ENCODE measurements at places on chromosomes 2 and 18.

DNA sequence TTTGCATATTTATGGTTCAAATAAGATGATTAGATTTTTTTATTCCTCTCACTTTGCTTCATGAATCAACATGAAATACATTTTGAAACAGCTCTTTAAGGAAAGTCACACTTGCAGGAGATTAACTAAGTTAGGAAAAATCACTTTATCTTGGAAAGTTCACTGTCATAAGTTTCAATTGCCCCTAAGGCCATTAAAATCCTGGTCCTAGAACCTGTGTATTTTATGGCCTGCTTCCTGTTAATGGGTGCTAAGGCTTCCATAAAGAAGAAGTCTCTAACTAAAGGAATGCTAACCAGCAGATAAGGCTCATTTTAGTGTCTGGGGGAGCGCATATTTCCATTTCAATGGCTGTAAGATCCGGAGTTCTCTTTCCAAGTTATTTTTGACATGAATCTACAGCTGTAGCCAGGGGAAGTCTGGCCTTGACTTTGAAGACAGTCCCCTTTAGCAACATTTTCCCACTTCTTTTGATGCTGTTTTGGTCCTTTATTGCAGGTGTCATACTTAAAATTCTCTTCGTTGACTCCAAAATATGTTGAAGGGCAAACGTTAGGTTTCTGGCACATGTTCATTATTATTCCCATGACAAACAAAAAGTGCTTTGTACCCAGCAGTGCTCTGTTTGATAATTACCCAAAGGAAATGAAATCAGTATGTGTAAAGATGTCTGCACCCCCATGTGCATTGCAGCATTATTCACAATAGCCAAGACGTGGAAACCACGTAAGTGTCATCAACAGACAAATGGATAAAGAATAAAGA lies 34.4 kb upstream of the SH3BP4 start:
- no peaks in the 10 kb centered on the region for H3K4me1 ChIP-seq
- no peak for DNase-seq
- no peaks in the 10 kb centered on the region for H3K36me3 ChIP-seq
- no peak overlapping the region for H3K27ac ChIP-seq
- H3K27me3 ChIP-seq = peaks cover 2% of the 10 kb centered on the region

- DNase-seq = no peak
- H3K36me3 ChIP-seq = no peaks in the 10 kb centered on the region
- H3K4me1 ChIP-seq = peaks cover 8% of the 10 kb centered on the region
- no peak overlapping the region for H3K27ac ChIP-seq
- peaks cover 2% of the 10 kb centered on the region for H3K27me3 ChIP-seq
These were observed 119.7 kb upstream of the KLF7 start for GRCh38 chr2:207285473-207285815.

GRCh38 chr2:66698576-66699239 lies 263.8 kb downstream of the MEIS1 start:
- no peaks in the 10 kb centered on the region for H3K27me3 ChIP-seq
- no peak overlapping the region for H3K27ac ChIP-seq
- no peak overlapping the region for H3K4me3 ChIP-seq
- DNase-seq = no peak

DNA sequence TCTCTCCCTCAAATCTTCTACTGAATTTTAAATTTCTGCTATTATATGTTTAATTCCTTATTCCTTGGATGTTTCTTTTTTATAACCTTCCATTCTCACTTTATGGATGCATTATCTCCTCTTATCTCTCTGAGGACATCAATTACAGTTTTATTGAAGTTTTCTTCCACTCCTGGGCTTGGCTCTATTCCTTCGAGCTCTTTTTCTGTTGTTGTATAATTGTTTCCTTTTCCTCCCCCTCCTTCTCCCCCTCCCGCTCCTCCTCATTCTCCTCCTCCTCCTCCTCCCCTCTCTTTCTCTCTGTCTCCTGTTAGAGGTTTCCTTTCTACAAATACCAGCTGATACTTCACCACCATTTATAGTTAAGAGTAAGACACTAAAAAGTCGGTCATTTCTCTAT lies 209.8 kb downstream of the ZBTB7C start:
- DNase-seq = no peak
- H3K27me3 ChIP-seq = peaks cover 25% of the 10 kb centered on the region
- no peaks in the 10 kb centered on the region for H3K4me1 ChIP-seq
- no peak overlapping the region for H3K27ac ChIP-seq

DNA sequence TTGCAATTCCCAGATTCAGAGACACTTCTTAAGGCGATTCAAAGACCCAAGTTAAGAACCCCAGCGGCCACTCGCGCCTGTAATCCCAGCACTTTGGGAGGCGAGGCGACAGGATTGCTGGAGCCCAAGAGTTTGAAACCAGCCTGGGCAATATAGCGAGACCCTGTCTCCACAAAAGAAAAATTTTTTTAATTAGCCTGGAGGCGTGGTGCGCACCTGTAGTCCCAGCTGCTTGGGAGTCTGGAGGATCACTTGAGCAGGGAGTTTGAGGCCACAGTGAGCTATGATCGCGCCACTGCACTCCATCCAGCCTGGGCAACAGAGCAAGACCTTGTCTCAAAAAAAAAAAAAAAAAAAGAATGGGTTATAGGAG lies 585 bp upstream of the ANAPC1 start:
- H3K36me3 ChIP-seq = peaks cover 15% of the 10 kb centered on the region
- peak overlapping the region; percentile 92 for H3K4me3 ChIP-seq

DNA sequence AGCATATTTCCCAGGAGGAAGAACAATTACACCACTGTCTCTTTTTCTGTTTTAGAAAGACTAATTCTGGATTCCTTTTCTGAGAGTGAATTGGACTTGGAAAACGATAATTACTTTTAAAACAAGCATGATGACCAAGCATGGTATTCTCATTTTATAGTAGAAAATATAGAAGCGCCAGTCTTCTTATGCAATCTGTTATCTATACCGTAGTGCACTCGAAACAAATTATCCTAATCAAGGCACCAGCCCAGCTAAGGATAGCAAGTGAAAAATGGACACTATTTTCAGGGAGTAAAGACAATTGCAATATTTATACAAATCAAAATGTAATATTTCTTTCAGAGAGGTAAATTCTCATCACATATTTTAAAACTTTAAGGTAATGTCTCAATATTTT lies 892.1 kb upstream of the POU3F3 start:
- no peaks in the 10 kb centered on the region for H3K4me1 ChIP-seq
- H3K36me3 ChIP-seq = no peaks in the 10 kb centered on the region
- no peaks in the 10 kb centered on the region for H3K27me3 ChIP-seq
- DNase-seq = no peak

DNA sequence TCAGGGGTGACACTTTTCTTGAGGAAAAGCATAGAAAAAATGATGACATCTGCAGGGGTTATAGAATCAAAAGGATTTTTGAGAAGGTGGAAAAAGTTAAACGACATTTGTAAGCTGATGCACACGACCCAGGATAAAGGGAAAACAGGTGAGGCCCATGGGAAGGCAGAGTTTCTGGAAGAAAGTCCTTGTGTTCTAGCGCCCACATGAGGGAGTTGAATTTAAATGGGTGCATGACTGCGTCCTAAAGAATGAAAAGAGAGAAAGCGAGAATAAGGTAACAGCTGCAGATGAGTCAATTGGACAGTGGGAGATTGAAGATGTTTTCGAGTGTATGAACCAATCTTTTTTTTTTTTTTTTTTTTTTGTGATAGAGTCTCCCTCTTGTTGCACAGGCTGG lies 158.1 kb downstream of the GALR1 start:
- no peak overlapping the region for H3K27ac ChIP-seq
- no peaks in the 10 kb centered on the region for H3K36me3 ChIP-seq
- DNase-seq = no peak
- H3K4me3 ChIP-seq = no peak overlapping the region

DNA sequence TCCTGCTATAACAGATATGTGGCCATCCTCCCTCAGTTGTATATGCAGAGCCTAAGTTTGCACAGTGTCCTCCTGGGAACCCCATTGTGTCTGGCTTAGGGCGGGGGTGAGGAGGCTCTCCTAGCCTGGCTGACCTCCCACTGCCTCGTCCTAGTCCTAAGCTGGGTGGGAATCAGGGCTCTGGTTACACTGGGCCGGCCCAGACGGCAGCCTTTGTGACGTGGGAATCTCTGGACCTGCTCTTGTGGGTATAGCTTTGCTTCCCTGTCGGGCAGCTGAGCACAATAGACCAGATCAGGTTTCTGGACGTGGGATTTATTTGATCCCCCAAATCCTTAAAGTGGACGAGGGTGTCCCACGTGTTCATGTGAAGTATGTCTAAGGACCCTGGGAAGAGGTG lies 2.9 kb downstream of the ACKR3 start:
- no peaks in the 10 kb centered on the region for H3K36me3 ChIP-seq
- no peak overlapping the region for H3K27ac ChIP-seq
- no peak for DNase-seq
- no peaks in the 10 kb centered on the region for H3K27me3 ChIP-seq
- H3K4me1 ChIP-seq = peaks cover 40% of the 10 kb centered on the region

- H3K4me3 ChIP-seq = peak overlapping the region; percentile 79
- peaks cover 54% of the 10 kb centered on the region for H3K4me1 ChIP-seq
- peak overlapping the region; percentile 94 for H3K27ac ChIP-seq
- DNase-seq = no peak
These were observed 54.8 kb downstream of the CDC42EP3 start for GRCh38 chr2:37616677-37617005.

- H3K4me1 ChIP-seq = no peaks in the 10 kb centered on the region
- no peak overlapping the region for H3K27ac ChIP-seq
- no peaks in the 10 kb centered on the region for H3K36me3 ChIP-seq
- no peak overlapping the region for H3K4me3 ChIP-seq
These were observed 8.5 kb upstream of the ETAA1 start for GRCh38 chr2:67388680-67389079.

DNA sequence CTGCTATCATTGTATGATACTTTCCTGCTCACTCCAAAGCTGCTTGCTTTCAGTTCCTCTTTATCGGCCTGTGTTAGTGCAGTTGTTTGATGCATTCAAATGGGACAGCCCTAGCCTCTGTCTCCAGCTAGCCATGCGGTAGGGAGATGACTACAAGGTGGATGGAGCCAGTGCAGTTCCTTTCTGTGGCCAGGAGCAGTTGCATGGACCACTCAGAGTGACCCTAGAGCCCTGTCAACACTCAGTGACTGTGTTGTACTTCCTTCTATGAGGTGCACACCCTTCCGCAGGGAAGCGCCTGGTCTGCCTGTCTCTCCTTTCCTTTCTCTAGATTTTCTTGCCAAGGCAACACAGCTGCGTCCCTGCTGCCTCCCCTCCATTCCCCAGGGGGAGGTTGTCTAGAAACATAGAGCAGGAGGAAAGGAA lies 33.8 kb downstream of the KCNS3 start:
- no peak overlapping the region for H3K27ac ChIP-seq
- H3K36me3 ChIP-seq = no peaks in the 10 kb centered on the region
- no peak for DNase-seq
- H3K4me3 ChIP-seq = no peak overlapping the region
- H3K27me3 ChIP-seq = peaks cover 17% of the 10 kb centered on the region

- no peaks in the 10 kb centered on the region for H3K27me3 ChIP-seq
- peaks cover 9% of the 10 kb centered on the region for H3K4me1 ChIP-seq
- no peak for DNase-seq
- no peaks in the 10 kb centered on the region for H3K36me3 ChIP-seq
- no peak overlapping the region for H3K27ac ChIP-seq
- no peak overlapping the region for H3K4me3 ChIP-seq
These were observed 154.5 kb downstream of the AGPS start for GRCh38 chr2:177547122-177547521.

DNA sequence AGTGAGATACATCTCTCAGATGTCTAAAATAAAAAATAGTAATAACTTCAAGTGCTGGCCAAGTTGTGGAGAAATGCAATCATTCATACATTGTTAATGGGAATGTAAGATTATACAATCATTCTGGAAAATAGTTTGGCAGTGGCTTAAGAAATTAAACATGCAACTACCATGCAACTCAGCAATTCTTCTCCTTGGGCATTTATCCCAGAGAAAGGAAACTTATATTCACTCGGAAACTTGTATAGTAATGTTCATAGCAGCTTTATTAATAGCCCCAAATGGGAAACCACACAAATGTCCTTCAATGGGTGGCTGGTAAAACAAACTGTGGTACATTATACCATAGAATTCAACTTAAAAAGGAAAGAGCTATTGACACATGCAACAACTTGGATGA lies 274.0 kb upstream of the SPRED2 start:
- H3K36me3 ChIP-seq = no peaks in the 10 kb centered on the region
- DNase-seq = no peak
- peaks cover 25% of the 10 kb centered on the region for H3K27me3 ChIP-seq
- H3K4me3 ChIP-seq = no peak overlapping the region

- peaks cover 11% of the 10 kb centered on the region for H3K36me3 ChIP-seq
- H3K27me3 ChIP-seq = no peaks in the 10 kb centered on the region
- H3K4me3 ChIP-seq = no peak overlapping the region
- peaks cover 5% of the 10 kb centered on the region for H3K4me1 ChIP-seq
- H3K27ac ChIP-seq = no peak overlapping the region
These were observed 135.3 kb downstream of the CTIF start for GRCh38 chr18:48673853-48674721.

DNA sequence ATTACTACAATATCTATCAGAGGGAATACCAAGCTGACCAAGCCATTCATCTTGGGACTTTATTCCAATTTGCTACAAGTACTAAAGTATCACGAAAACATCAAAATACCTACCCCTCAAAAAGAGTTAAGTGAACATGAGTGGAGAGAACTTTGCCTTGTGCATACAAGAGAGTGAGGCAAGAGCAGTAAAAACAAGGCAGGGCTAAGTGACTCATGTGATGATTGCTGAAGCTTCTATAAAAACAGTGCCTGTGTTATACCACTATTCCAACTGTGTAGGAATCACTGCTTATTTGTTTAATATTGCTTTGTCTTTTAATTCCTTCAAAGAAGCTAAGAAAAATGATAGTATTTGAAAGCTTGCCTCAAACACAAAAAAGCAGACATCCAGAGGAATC lies 61.2 kb downstream of the FARSB start:
- DNase-seq = no peak
- H3K4me1 ChIP-seq = no peaks in the 10 kb centered on the region
- H3K27me3 ChIP-seq = no peaks in the 10 kb centered on the region
- H3K4me3 ChIP-seq = no peak overlapping the region
- no peak overlapping the region for H3K27ac ChIP-seq

GRCh38 chr18:41553716-41554115 lies 401.3 kb upstream of the PIK3C3 start:
- no peaks in the 10 kb centered on the region for H3K36me3 ChIP-seq
- H3K27ac ChIP-seq = no peak overlapping the region
- H3K4me1 ChIP-seq = no peaks in the 10 kb centered on the region
- H3K4me3 ChIP-seq = no peak overlapping the region

DNA sequence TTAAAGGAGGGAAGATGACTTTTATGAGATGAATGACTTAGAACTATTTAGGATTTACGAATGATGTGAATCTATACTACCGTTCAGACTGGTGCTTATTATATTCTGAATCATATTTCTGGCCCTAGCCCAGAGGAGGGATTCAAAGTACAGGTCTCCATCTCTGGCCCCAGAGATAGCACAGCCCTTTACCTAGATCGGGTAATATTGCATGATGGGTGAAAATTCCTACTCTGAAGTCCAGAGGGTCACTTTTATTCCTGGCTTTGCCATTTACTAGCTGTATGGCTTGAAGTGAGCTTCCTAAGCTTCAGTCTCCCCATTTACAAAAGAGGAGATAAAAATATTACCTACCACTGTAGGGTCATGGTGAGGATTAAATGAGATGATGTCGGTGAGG lies 135.8 kb upstream of the OSR1 start:
- H3K4me3 ChIP-seq = no peak overlapping the region
- H3K36me3 ChIP-seq = no peaks in the 10 kb centered on the region
- H3K27me3 ChIP-seq = peaks cover 8% of the 10 kb centered on the region
- no peaks in the 10 kb centered on the region for H3K4me1 ChIP-seq

GRCh38 chr2:45404807-45405297 lies 206.2 kb downstream of the SRBD1 start:
- H3K4me3 ChIP-seq = no peak overlapping the region
- H3K27ac ChIP-seq = no peak overlapping the region
- no peaks in the 10 kb centered on the region for H3K27me3 ChIP-seq
- peaks cover 25% of the 10 kb centered on the region for H3K36me3 ChIP-seq
- H3K4me1 ChIP-seq = no peaks in the 10 kb centered on the region
- DNase-seq = no peak
